ENCODE measurements at places on chromosomes 1 and 21.

DNA sequence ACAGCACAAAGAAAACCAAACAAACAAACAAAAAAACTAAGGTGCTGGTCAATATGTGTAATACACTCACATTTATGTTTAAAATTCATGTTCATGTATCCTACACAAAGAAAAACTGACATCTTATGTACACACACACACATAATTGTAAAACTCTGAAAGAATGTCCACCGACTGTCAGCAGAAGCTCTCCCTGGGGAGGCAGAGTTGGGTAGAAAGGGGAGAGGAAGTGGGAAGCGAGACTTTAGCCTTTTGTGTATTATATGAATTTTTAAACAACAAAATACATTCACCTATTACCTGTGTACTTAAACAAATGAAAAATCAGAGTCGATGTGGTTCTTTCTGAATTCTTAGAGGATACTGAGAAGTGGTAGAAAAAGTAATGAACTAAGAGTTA is 88.3 kb downstream of the ABCA4 start:
- DNase-seq: no peak

GRCh38 chr1:66439031-66439740 is 94.8 kb upstream of the SGIP1 start:
- peak; percentile 41 for DNase-seq

DNA sequence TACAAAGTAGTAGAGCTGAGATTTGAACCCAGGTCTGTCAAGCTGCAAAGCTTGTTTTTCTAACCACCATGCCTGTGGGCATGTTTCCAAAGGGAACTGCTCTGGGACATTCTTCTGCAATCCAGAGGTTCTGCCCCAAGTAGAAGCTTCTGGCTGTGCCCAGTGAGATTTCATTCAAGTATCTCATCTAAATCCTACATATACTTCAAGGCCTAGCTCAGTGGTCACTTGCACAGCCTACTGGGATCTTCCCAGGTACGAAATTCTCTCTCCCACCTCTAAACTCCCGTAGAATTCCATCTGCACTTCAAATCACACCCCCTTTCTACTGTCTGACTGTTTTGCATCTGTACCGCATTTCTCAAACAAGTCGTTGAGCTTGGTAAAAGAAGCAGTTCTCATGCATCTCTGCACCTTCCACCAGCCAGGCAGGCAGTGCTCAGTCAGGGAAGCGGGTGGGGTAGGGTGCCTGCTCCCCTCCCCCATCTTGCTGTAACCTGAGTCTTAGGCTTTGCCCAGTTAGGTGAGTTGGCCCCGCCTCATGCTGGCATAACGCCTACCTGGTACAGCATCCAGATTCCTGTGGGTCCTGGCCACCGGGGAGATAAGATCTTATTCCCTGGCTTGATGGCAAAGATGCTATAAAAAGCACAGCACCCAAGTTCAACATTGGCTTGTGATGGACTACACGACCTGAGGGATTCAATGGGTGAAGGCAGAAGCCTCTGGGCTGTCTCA is 13.5 kb downstream of the SLC9A1 start:
- no peak for DNase-seq

GRCh38 chr1:108612496-108612895 is 48.4 kb downstream of the HENMT1 start:
- DNase-seq: no peak

- peak; percentile 74 for DNase-seq
Observed at GRCh38 chr1:23394181-23394580, 24.5 kb upstream of the ZNF436 start.

DNA sequence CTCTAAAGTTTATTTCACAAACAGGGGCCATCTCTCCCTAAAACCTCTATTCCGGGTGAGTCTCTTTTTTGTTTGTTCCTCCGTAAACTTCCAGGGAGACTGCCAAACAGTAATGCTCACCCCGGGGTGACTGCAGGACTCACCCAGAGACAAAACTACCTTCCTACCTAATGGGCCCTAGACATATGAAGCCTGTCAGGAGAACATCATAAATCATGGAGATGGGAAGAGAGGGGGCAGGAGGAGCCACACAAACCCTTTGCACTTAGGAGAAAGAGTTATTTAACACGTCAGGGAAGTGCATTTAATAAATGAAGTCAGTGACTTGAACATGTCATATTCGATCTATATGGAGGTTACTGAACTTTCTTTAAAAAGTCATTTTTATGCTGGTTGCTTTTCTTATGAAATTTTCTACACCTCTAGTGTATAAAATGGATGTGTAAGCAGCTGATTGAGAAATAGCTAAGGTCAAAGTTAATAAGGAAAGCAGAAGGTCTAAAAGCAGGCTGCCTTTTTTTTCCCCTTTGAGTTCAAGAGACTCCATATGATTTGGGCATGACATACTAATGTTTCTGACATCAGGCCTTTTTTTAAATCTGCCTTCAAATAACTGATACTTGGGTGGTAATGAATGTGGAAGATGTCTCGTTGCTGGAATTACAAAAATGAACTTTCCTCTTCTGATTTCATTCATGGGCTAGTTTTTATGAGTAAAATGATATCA is 286.9 kb upstream of the USP25 start:
- no peak for DNase-seq

- peak; percentile 45 for DNase-seq
Observed at GRCh38 chr1:78536427-78536826, 45.7 kb downstream of the PTGFR start.

DNA sequence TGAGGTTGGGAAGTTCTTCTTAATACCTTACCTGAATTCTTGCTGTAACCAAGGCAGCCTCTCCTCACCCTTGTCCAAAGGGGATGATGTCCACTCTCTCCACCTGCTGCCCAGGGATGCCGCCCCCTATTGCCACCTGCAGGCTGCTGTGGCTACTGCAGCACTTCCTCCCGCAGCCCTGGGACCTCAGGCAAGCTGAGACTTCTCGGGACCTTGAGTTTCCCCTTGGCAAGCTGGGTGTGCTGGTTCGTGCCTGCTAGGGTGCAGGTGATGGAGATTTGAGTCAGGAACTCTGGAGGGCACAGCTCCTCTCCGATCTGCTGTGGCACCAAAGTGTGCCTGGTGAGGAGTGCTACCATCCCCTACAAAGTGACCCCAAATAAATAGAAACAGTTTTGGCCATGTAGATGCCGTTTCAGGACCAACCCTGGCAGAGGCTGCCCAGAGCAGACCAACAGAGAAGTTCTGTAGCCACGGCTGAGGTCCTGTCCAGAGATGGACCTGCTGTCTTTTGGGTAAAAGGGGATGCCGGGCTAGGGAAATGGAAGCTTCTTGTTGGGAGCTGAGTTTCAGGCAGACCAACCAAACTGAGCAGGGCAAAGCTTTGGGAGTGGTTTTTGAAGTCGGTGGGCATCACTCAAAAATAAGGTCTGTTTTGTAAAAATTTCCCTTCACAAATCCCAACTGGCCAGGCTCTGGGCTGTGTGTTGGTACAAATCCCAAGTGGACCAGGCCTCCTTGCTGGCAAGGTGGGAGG is 31.7 kb downstream of the RUNX3 start:
- DNase-seq: peak; percentile 25

- DNase-seq: peak; percentile 72
Observed at GRCh38 chr1:78688697-78689096, 39.1 kb downstream of the IFI44 start.

All from fibroblast of skin of scalp (primary cell).